ENCODE measurements at places on chromosomes 5 and 9. TPM values are rescaled to one million over a fixed set of nuclear protein-coding genes. Genes with fewer than 3 reads are reported as not detected.

The ANKDD1B gene
- total RNA-seq: 2.8 TPM

DNA sequence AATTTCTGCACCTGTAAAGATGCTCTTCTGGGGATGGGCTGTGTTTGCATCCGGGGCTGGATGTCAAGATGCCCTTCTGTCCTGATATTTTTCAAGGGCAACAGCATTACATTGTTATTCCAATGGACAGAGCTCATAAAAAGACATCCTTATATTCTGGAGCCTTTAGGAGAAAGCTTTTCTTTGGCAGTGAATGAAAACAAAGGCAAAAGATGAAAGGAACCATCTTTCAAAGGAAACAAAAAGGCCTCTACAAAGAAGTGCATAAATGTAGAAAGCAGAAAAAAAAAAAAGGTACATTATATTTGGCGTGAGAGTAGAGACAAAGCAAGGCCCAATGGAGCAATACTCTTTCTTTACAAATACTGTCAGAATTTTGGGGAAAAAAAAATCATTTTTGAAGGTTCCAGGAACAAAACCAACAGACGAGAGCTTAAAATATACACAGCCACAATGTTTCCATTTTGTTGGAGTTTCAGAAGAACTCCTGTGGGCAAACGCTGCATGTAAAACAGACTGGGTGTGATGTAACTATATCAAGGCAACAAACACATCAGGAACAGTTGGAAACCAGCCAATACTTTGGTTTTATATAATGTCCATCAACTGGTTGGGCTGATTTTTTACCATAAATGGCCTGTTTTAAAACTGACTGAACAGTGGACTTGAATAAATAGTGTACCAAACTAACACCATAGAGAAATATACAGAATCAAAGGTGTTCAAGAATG is 885.6 kb upstream of the DMAC1 start:
- no peak for DNase-seq
- H3K4me3 ChIP-seq: no peak overlapping the region
- no peaks in the 10 kb centered on the region for H3K4me1 ChIP-seq

DNA sequence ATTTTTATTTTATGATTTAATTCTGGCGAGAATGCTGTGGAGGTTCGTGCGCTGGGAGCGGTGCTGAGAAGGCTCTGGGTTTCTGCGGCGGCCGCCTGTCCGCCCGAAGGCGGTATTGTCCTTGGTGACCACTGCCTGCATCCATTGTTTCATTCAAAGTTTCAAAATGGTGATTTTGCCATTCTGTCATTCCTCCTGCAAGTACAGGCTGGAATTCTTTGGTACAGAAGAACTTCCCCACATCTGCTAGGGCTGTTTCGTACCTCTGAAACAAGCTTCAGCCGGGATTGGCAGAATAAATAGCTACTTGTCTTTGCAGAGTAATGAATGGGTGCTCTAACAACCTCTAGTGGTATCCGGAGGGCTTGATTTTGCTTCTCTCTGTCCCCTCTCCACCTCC is 112.6 kb upstream of the CACNA1B start:
- peaks cover 40% of the 10 kb centered on the region for H3K36me3 ChIP-seq
- DNase-seq: no peak
- no peaks in the 10 kb centered on the region for H3K27me3 ChIP-seq
- no peak overlapping the region for H3K4me3 ChIP-seq

DNA sequence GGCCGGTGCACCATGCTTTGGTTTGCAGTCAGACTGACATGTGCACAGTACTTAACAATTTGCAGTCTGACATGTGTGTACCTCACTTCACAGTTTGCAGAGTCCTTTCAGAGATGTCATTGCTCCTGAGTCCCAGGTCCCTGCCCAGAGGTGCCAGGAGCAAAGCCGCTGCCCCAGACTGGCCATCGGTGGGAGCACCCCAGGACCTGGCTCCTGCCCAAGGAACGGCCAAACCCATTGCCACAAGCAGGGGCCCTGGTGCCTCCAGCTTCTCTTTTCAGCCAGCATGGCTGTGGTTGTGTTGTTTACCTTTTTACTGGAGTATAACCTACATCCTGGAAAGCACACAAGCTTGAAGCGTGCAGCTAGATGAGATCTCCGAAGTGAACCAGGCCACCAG is 28.6 kb downstream of the RASGEF1C start:
- H3K27ac ChIP-seq: no peak overlapping the region
- DNase-seq: no peak
- H3K27me3 ChIP-seq: no peaks in the 10 kb centered on the region

- H3K27me3 ChIP-seq: no peaks in the 10 kb centered on the region
- H3K4me3 ChIP-seq: no peak overlapping the region
- no peak overlapping the region for H3K27ac ChIP-seq
- H3K36me3 ChIP-seq: peaks cover 7% of the 10 kb centered on the region
Measured at GRCh38 chr5:131545845-131546244, 89.2 kb downstream of the RAPGEF6 start.

- no peaks in the 10 kb centered on the region for H3K27me3 ChIP-seq
- no peak for DNase-seq
- peak overlapping the region; percentile 30 for H3K27ac ChIP-seq
- H3K36me3 ChIP-seq: peaks cover 39% of the 10 kb centered on the region
- H3K4me3 ChIP-seq: no peak overlapping the region
- H3K4me1 ChIP-seq: peaks cover 2% of the 10 kb centered on the region
Measured at GRCh38 chr9:121776739-121777637, 125.6 kb downstream of the DAB2IP start.
